ENCODE measurements at places on chromosomes 2 and 18. TPM values are rescaled to one million over a fixed set of nuclear protein-coding genes. Genes with fewer than 3 reads are reported as not detected.

CASP10 gene
- 3.3 TPM for total RNA-seq

DNA sequence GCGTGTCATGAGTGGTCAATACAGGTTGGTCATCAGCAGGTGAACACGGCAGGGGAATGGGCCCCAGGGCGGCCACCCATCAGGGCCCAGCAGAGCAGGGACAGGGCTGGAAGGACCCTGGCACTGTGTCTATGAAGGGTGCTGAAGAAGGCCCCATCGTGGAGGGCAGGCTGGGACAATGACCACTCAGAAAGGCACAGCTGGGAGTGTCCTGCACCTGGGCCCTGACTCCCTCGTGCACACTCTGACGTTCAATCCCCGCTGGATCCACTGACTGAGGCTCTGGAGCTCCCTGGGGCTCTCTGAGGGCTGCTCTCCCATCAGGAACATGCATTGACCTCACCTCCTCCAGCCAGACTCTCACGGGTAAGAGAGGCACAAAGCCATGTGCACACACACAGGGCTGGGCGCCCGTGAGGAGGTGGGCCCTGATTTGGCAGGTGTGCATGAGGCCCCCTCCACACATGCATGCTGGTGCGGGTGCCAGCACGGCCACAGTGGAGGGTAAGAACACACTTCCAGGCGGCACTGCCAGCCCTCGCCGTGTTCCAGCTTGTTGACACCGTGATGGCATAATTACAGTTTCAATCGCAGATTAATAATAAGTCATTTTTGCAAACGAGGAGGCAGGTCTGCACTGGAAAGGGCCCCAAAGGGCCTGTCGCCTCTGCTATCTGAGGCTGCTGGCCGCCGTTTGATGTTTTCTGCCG is 58.5 kb downstream of the SMAD7 start:
- no peaks in the 10 kb centered on the region for H3K36me3 ChIP-seq
- H3K4me1 ChIP-seq, result no peaks in the 10 kb centered on the region
- H3K4me3 ChIP-seq, result no peak overlapping the region
- H3K27ac ChIP-seq, result no peak overlapping the region
- H3K27me3 ChIP-seq, result no peaks in the 10 kb centered on the region

DNA sequence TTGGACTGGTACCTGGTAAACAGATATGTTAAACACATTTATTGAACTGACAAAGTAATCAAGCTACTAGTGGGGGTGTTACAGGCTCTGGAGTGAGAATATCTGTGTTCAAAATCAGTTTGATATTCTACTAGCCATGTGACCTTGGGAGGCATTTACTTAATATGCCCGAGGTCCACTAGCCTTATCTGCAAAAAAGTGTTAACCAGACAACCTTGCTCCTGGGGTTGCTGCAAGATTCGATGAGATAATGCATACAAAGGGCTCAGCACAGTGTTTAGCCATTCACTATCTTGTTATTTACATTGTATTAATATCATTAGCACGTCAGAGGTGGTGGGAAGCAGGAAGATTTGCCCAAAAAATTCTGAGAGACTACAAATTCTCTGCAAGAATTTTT is 103.3 kb downstream of the CDH2 start:
- H3K27ac ChIP-seq, result no peak overlapping the region
- no peaks in the 10 kb centered on the region for H3K27me3 ChIP-seq
- no peak for DNase-seq
- H3K36me3 ChIP-seq, result no peaks in the 10 kb centered on the region
- H3K4me3 ChIP-seq, result no peak overlapping the region

GRCh38 chr2:38485734-38486133 is 108.7 kb upstream of the ATL2 start:
- H3K36me3 ChIP-seq, result no peaks in the 10 kb centered on the region
- H3K27me3 ChIP-seq, result no peaks in the 10 kb centered on the region
- no peak overlapping the region for H3K27ac ChIP-seq
- H3K4me1 ChIP-seq, result no peaks in the 10 kb centered on the region
- H3K4me3 ChIP-seq, result no peak overlapping the region
- DNase-seq, result no peak

- H3K27ac ChIP-seq, result no peak overlapping the region
- H3K4me1 ChIP-seq, result peaks cover 23% of the 10 kb centered on the region
- no peak overlapping the region for H3K4me3 ChIP-seq
- no peak for DNase-seq
- no peaks in the 10 kb centered on the region for H3K36me3 ChIP-seq
Measured at GRCh38 chr2:40224318-40224717, 227.6 kb downstream of the SLC8A1 start.

DNA sequence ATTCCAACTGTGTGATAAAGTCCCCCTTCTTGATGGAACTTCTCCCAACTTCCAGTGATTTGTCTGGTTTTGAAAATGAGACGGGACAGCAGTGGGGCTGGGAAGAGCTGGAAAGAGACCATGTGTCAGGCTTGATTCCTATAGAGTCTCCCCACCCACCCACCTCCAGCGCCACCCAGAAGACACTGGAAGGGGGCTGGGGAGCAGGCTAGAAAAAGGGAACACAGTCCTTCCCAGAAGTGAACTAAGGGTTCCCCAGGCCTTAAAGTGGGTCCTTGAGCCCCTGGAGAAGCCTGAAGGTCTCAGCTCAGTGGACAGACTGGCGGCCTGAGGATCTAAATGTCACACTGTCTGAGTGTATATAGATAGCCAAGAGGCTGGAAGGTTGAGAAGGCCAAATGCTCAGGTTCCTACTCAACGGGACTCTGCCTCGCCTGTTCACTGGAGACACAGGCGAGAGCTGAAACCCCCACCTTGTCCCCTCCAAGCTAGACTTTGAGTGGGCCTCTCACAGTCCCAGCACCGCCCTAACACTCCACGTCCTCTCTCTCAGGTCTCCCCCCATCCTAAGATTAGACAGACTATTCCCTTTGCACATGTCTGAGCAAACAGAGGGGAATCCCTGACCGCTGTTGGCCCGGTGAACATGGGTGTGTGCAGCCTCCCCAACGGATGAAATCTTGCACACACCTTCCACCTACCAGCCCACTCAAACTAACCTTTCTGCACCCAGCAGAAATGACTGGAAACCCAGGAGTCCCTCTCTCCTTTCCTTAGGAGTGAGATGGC is 1.6 kb downstream of the PKDCC start:
- H3K4me1 ChIP-seq, result peaks cover 17% of the 10 kb centered on the region
- H3K4me3 ChIP-seq, result peak overlapping the region; percentile 78
- no peak overlapping the region for H3K27ac ChIP-seq
- H3K27me3 ChIP-seq, result peaks cover 8% of the 10 kb centered on the region
- DNase-seq, result peak; percentile 78
- H3K36me3 ChIP-seq, result no peaks in the 10 kb centered on the region

ZNF516 gene
- 16.3 TPM for total RNA-seq

GRCh38 chr2:142190805-142191204 is 60.0 kb upstream of the LRP1B start:
- H3K36me3 ChIP-seq, result no peaks in the 10 kb centered on the region
- no peaks in the 10 kb centered on the region for H3K4me1 ChIP-seq
- H3K27me3 ChIP-seq, result no peaks in the 10 kb centered on the region
- H3K27ac ChIP-seq, result no peak overlapping the region
- H3K4me3 ChIP-seq, result no peak overlapping the region
- DNase-seq, result no peak

CROCC2 gene
- total RNA-seq, result under 0.01 TPM

GRCh38 chr18:79355433-79356335 is 40.0 kb upstream of the NFATC1 start:
- no peaks in the 10 kb centered on the region for H3K27me3 ChIP-seq
- no peak overlapping the region for H3K27ac ChIP-seq
- H3K36me3 ChIP-seq, result no peaks in the 10 kb centered on the region
- no peaks in the 10 kb centered on the region for H3K4me1 ChIP-seq
- no peak overlapping the region for H3K4me3 ChIP-seq

DNA sequence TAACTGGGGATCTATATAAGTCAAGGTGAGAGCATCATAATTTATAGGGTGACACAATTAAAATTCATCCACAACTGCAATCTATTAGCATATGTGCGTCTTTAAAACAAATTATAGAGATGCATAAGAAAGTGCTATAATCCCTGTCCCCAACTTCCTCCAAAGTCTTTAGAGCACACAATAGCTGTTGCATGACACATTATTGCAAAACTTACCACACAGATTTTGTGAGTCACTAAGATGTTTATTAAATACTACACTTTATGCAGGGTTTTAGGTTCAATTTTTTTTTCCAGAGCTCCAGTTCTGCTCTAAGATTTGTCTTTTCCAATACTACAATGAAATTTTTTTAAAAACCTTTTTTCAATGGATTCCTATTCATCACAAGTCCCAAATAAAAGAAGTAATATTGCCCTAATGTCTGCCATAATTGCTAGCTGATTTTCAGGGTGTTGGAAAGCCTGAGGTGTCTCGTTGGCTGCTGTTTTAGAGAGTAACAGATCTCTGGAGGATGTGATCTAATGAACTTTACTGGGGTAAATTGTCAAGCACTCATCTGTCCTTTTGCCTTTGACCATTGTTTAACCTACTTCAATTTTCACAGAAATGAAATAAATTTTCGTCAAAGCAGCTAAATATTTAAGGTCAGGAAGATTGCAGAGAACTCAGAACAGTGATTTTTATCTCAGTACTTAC is 250.5 kb upstream of the NETO1 start:
- H3K4me1 ChIP-seq, result no peaks in the 10 kb centered on the region
- no peaks in the 10 kb centered on the region for H3K36me3 ChIP-seq
- H3K27ac ChIP-seq, result no peak overlapping the region
- DNase-seq, result no peak
- H3K4me3 ChIP-seq, result no peak overlapping the region

DNA sequence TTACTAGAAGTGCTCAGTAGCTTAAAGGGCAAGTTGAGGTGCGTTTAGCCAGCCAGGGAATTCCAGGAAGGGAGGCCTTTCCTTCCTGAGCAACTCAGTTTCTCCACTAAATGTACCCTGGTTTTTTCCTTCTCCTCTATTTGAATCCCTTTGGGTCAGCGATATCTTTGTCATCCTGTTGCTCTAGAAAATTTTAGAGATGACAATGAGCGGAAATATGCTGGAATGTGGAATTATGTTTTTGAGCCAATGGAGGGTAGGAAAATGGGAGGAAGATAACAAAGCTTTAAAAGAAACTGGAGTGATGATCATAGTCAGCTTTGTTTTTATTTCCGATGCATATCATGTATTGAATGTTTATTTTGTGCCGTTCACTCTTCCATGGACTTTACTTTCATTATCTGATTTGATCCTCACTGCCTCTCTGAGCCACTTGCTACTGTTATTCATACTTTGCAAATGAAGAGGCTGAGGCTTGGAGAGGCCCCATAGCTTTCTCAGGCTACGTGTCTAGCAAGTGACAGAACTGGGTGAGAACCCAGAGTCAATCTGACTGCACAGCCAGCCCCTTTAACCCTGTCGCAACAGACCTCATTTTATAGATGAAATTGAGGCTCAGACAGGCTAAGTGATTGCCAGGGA is 67.3 kb downstream of the NTSR2 start:
- H3K4me3 ChIP-seq, result peak overlapping the region; percentile 9
- no peak overlapping the region for H3K27ac ChIP-seq
- DNase-seq, result no peak
- H3K4me1 ChIP-seq, result peaks cover 3% of the 10 kb centered on the region

Measured in osteoblast (primary cell).